Mucosa of descending colon (tissue), 3 donors: ENCODE measurements at places on chromosomes 12 and 14. TPM values are rescaled to one million over a fixed set of nuclear protein-coding genes. Genes with fewer than 3 reads are reported as not detected.

- DNase-seq: no peak
These were observed 16.6 kb upstream of the ACTN1 start for GRCh38 chr14:68995731-68996130.

DUSP6 gene
- 65.0 TPM for total RNA-seq

DNA sequence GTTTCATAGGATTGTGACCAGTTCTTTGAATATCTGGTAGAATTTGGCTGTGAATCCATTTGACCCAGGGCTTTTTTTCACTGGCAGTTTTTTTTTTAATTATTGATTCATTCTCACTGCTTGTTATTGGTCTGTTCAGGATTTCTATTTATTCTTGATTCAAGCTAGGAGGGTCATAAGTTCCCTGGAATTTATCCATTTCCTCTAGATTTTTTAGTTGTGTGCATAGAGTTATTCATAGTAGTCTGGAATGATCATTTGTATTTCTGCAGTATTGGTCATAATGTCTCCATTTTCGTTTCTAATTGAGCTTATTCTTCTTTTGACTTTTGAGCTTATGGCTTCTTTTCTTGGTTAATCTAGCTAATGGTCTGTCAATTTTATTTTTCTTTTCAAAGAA is 291.6 kb downstream of the AKAP6 start:
- no peak for DNase-seq

DNA sequence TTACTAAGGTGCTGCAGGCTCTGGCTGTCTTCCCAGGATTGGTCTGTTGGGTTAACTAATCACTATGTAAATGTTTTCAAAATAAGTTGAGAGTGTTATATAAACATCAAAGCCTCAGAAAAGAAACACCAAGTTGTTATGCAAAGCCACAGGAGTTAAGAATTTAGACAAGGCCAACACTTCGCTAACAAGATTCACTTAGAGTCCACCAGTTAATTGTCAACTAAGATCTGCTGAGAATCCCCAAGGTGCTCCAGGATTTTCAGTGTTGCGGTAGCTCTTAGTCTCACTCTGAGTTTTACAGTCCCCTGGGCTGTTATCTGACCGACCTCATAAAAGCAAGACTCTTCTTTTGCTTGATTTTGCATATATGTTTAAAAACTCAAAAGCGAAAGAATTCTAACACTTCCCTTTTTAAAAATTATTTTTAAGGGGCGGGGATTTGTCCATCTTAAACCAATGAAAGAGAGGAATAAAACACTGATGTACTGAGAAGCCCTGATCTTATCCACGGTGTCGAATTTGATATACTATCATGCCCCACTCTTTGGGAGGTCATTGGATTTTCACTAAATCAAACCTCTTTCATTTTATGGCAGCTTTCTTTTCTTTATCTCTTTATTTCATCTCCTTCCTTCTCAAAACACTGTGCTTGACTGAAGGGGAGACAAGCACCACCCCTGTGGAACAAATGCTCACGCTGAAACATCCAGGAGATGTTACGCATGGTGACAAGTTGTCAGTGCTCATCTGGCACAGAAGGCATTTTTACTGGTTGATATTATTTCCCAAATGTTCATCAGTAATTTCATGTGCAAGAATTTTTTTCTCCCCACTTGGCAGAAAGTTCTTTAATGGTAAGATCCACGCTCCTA is 7.0 kb downstream of the NIN start:
- DNase-seq: no peak

DNA sequence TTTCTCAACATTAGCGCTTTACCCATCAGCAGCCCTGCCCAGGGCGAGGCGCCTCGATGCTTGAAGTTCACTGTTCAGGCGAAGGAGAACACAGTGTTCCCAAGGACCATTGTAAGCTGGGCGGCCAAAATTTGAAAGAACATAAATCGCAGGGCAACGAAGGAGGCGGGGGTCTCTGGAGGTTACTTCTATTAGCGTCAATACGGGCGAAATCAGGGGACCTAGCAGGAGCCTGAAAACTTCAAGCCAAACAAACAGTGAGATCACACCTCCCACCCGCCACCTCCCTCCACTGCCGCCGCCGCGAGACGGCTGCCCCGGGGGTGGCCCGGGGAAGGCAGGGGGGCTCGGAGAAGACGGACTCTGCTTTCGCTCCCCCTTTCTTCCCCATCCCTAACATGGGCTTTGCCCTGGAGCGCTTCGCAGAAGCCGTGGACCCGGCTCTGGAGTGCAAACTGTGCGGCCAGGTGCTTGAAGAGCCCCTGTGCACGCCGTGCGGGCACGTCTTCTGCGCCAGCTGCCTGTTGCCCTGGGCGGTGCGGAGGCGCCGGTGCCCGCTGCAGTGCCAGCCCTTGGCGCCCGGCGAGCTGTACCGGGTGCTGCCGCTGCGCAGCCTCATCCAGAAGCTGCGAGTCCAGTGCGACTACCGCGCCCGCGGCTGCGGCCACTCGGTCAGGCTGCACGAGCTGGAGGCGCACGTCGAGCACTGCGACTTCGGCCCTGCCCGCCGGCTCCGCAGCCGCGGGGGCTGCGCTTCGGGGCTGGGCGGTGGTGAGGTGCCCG is at the start of gene PDZRN4:
Gene PDZRN4, plus strand, starts transcription at position 263 of the 783 bp plus-strand sequence.
- peak; percentile 22 for DNase-seq

DNA sequence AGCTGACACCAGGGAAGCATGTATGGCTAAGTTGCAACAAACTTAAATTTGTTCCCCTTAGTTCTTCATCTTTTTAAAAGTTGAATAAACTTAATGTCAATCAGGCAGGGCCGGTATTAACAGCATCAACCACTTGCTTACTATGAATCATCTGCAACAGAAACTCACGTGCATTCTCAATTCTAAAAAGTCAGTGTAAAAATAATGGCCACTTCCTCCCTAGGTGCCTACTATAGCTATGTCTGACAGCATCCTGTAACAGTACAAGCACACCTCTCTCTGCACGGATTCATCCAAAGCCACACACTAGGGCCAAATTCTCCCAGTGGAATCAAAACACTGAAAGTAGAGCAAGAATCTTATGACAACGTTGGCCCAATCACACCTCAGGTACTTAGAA is 48.6 kb downstream of the PPP1R36 start:
- DNase-seq: no peak

GRCh38 chr12:87953256-87953860 is 75.8 kb downstream of the C12orf50 start:
- no peak for DNase-seq

C2CD5 gene
- 62.4 TPM for total RNA-seq

PMEL gene
- total RNA-seq: 3.4 TPM
